ENCODE measurements at places on chromosomes 6 and 20. TPM values are rescaled to one million over a fixed set of nuclear protein-coding genes. Genes with fewer than 3 reads are reported as not detected.

Gene PRND
- total RNA-seq: 1.8 TPM

Gene FAM83C
- not detected for total RNA-seq

Gene SPINT4
- not detected for total RNA-seq

Gene GJA1
- 706 TPM for total RNA-seq

Gene HTR1E
- 1.6 TPM for total RNA-seq

Gene COL21A1
- total RNA-seq: 1.9 TPM

Gene CST3
- 131 TPM for total RNA-seq

Gene SPATS1
- total RNA-seq: not detected
